ENCODE measurements at places on chromosomes 1 and 21. TPM values are rescaled to one million over a fixed set of nuclear protein-coding genes. Genes with fewer than 3 reads are reported as not detected.

Gene RBP7
- total RNA-seq, result 31.9 TPM

Gene ATP1A4
- not detected for total RNA-seq

Gene SLAMF9
- not detected for total RNA-seq

Gene PADI3
- total RNA-seq, result not detected

Gene RAD54L
- total RNA-seq, result 0.97 TPM
